ENCODE measurements at places on chromosomes 7 and 10.

- no peak for DNase-seq
Measured at GRCh38 chr10:43135656-43136055, 2.6 kb upstream of the CSGALNACT2 start.

- DNase-seq = no peak
Measured at GRCh38 chr7:83365746-83366145, 203.1 kb upstream of the PCLO start.

- DNase-seq = no peak
Measured at GRCh38 chr10:114060456-114060855, 16.8 kb downstream of the ADRB1 start.

- DNase-seq = no peak
Measured at GRCh38 chr7:79781716-79782115, 328.2 kb upstream of the MAGI2 start.

- DNase-seq = no peak
Measured at GRCh38 chr7:133477791-133478190, 224.9 kb downstream of the EXOC4 start.

- peak; percentile 85 for DNase-seq
Measured at GRCh38 chr10:33570495-33570894, 236.0 kb upstream of the NRP1 start.

DNA sequence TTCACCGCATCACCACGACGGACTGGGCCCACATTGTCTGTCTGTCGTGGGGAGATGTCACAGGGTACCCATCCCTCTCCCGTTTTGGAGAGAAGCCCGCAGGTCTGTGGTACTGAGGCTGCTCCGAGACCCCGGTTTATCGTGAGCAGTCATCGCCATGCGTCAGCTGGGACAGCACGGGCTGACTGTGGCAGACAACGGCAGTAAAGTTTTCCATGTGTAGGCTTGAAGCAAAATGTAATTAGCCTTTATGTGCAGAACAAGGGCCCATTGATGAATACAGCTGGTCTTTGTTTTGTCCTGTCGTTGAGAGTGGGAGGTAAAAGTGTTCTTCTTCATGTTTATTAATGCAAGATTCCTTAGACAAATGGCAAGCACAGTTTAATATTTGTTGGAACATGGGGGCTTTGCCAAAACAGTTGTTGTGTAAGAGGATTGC is 167.4 kb upstream of the SH2B2 start:
- no peak for DNase-seq

GRCh38 chr7:136857573-136857972 is 10.9 kb upstream of the CHRM2 start:
- no peak for DNase-seq

GRCh38 chr7:30814700-30815387 is 43.6 kb downstream of the MINDY4 start:
- DNase-seq = no peak

- DNase-seq = no peak
Measured at GRCh38 chr10:7230951-7231350, 179.9 kb downstream of the SFMBT2 start.

DNA sequence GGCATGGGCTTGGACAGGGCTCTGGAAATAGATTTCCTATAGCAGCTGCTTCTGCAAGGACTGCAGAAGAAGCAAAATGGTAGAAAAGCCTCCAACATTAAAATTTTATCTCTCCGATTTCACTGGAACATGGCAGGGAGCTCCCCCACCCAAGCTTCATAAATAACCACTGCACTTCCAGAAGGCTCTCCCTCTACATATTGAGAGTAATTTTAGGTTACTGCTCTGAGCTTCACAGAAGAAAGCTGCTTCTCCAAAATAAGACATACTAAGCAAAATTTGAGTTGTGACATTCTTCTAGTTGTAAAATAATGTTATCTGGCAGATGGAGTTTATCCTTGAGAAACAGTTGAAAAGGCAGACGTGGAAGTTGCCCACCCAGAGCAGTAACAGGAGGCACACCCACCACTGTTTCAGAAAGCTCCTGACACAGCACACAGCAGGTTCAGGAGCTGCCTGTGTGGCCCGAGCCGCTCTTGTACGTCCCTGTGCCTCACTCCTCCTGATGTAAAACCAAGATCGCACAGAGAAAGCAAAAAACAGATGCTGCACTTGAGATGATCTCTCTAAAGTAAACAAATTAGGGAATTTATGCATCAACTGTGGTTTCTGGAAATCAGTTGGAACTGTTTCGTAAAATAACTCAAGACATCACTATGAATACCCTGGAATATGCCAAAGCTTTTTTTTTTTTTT is 621.0 kb downstream of the PARD3 start:
- DNase-seq = no peak

DNA sequence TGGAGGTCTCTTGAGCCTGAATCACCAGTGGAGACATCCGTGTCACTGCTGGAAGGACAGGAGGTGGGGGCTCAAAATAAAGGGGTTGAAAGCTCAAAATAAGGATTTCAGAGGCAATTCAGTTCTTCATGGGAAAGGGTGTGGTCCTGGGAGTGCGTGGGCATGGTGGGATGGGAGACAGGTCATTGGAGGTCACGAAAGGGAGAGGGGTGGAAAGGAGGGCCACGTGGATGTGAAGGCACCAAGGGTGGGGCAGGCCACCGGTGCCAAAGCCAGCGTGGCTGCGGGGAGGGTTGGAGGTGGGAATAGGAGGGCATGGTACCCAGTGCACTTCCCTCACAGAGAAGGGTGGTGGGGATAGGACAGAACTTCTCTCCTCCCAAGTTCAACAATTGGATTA is 59.7 kb downstream of the HTR5A start:
- DNase-seq = no peak

DNA sequence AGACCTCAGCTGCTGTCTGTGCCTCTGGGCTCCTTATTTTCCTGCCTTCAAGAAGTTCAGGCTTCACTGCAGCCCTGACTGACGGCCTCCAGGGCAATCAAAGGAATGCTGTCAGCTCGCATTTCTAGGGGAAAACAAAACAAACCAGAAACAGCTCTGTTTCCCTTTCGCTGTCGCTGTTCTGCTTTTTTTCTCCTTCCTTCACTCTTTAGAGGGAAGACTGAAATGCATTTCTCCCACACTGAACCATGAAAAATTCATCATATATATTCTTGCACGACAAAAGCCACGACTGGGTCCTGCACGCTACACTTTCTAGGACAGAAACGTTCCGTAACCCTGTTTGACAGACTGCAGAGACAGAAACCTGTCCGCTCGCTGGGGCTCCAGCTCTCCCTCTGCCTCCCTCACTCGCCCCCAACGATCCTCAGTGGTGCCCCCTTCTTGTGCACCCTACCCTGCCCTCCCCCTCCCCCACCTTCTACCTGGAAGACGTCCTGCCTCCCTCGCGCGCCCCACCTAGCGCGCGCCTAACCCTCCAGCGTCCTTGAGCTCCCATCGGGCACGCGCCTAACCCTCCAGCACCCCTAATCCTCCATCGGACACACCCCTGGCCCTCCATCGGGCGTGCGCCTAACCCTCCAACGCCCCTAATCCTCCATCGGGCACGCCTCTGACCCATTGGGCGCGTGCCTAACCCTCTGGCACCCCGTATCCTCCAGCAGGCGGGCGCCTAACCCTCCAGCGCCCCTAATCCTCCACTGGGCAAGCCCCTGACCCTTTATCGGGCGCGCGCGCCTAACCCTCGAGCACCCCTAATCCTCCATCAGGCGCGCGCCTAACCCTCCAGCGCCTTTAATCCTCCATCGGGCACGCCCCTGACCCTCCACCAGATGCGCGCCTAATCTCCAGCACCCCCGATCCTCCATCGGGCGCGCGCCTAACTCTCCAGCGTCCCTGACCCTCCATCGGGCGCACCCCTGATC is 37.1 kb downstream of the SVOPL start:
- peak; percentile 32 for DNase-seq

GRCh38 chr10:63204667-63205391 is 71.7 kb downstream of the NRBF2 start:
- DNase-seq = no peak

DNA sequence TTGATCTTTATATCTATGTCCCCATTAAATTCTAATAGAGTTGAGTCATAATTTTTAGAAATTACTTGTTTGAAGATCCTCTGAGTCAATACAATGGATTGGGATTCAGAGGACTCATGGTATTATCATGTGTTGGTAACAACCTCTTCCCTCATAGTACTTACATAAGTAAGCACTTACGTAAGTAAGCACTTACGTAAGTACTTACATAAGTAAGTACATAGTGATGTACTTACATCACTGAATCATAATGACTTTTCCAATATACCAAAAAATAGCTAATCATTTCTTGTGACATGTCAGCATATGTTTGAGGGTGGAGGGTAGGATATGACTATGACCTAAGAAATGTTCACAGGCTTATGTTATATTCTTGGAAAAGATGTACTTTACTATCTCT is 740.5 kb downstream of the SORCS1 start:
- DNase-seq = no peak

GRCh38 chr7:56175771-56176170 is 59.6 kb upstream of the NUPR2 start:
- DNase-seq = no peak

GRCh38 chr7:133354546-133355324 is 101.9 kb downstream of the EXOC4 start:
- DNase-seq = peak; percentile 85

DNA sequence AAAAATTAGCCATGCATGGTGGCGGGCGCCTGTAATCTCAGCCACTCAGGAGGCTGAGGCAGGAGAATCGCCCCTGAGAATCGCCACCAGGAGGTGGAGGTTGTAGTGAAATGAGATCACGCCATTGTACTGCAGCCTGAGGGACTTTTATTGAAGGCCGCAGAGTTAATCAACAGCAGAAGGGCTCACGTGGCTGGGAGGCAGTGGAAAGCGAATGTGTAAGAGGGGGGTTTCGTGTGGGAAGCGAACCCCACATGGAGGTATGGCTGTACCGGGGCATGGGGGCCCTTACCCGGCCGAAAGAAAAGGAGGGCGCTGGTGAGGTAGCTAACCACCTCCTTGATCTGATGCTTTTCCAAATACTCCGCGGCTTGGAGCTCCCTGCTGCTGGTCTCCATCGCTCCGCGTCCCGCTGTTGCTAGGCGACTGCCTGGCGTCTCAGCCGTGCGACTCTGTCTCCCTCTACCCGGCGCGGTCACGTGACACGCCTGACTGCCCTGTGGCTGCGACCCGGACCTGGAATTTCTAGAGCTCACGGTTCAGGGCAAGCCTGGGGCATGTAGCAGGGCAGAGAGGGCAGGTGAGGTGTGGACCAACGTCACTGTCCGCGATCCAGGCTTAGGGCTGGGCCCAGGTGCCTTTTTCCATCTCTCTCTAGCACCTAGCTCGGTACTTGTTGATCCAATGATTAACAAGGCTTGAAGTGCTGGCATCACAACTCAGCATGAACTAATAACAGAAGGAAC is at the start of gene EFCAB10:
TSS of gene EFCAB10 (minus strand) at position 428 of the 746 bp plus-strand sequence. CDS start at position 398, 30 bp downstream.
- peak; percentile 33 for DNase-seq

DNA sequence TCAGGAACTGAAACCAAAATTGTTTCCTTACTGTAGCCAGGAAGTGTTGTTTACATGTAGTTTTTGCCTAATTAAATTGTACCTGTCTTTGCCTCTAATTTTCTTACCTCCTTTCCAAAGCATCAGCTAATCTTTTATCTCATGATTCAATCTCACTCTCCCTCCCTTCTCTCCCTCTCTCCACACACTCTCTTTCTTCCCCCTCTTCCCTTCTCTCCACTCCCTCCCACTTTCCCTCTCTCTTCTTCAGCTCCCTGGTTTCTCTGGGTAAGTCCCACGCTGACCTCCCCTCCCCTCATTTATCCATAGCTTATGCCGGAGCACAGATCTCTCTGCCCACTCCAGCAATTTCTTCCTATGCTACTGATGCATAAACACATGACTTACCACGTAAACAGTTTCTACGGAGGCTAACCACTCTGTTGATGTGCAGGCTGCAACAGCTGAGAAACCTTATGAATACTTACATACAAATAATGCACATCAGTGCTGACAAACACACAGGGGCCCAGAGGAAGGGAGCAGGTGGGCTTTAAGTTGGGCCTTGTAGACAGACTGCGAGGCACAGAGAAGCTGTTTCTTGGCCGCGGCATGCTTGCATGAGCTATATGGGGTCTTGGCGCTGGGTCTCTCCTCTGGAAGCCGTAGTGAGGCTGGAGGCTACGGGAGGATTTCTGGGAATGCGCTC is 174.4 kb upstream of the PLXNA4 start:
- DNase-seq = no peak

DNA sequence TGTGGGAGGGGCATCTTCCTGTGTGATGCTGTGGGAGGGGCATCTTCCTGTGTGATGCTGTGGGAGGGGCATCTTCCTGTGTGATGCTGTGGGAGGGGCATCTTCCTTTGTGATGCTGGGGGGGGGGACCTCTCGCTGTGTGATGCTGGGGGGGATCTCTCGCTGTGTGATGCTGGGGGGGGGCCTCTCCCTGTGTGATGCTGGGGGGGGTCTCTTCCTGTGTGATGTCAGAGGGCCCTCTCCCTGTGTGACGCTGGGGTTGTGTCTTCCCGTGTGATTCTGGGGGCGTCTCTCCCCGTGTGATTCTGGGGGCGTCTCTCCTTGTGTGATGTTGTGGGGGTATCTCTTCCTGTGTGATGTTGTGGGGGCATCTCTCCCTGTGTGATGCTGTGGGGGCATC is 27.9 kb upstream of the DPYSL4 start:
- DNase-seq = no peak

DNA sequence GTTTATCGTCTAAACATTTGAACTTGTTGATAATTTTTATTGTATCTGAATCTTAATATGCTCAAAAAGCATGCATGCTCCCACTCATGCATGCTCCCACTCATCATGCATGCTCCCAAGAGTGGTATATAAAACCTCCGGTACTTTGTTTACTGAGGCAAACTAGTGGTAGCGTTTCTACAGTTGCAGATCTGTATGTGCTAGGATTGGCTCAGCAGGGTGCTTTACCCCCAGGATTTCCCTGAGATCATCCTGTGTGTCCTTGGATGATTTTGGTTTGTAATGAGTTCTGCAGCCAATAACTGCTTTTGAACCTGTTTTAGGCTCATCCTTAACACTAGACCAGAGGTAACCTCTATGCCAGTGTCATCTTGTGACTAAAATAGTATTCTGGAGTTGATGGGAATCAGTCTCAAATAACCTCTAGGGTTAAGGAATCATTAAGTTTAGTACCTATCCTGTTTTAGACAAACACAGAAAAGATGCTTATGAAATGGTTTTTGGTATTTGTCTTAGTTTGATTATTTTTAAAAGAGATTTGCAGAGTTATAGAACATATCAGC is 40.4 kb downstream of the PHTF2 start:
- no peak for DNase-seq

DNA sequence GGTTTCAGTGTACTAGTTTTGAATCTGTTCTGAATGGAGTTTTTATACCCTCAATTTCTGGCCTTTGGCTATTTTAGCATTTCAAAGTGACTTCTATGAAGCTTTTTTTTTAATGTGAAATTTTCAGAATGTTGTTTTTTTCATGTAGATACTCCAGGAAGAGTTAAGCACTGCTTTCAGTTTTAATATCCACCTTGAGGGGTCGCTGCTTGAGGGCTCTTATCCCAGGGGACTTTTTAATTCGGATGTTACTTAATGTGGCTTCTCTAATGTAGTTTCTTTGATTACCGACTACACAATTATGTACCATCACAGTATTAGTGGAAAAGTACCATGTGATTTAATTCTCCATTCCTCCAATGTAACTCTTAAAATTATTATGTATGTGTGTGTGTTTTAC is 5.2 kb downstream of the IFIT5 start:
- peak; percentile 43 for DNase-seq

GRCh38 chr10:111724121-111724520 is 459.4 kb downstream of the GPAM start:
- no peak for DNase-seq

GRCh38 chr7:148834605-148835004 is 49.5 kb downstream of the EZH2 start:
- no peak for DNase-seq

All from suppressor macrophage treated with lipopolysaccharide for 1 hour (primary cell).